ENCODE measurements at places on chromosomes 3 and 15. TPM values are rescaled to one million over a fixed set of nuclear protein-coding genes. Genes with fewer than 3 reads are reported as not detected.

GRCh38 chr3:112640276-112640929, 540 bp downstream of the CCDC80 start:
- DNase-seq: no peak

GRCh38 chr3:57911593-57911992, 96.6 kb upstream of the FLNB start:
- DNase-seq: no peak

DNA sequence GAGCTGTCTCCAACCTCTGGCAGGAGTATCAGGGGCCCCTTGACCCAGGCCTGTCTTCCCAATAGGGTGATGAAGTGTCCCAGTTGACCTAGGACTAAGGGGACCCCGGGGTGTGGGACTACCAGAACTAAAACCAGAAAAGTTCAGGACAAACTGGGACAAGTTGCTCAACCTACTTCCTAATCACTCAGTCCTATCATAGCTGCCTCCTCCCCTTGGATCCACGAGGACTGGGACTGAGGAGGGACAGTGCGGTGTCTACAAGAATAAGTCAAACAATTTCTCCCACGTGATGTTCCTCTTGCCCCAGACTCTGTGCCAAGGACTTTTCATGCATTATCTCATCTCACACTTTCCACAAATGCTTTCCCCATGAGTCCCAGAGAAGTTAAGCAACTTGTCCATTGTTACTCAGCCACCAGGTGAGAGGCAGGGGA, 49.4 kb upstream of the SLCO2A1 start:
- no peak for DNase-seq

GRCh38 chr15:58889363-58889762, 44.1 kb downstream of the SLTM start:
- no peak for DNase-seq

GRCh38 chr15:23503576-23503975, 56.5 kb upstream of the GOLGA6L2 start:
- DNase-seq: peak; percentile 12

- no peak for DNase-seq
These were observed 53.9 kb downstream of the TMOD3 start for GRCh38 chr15:51883271-51883837.

- no peak for DNase-seq
These were observed 6.0 kb downstream of the GHRL start for GRCh38 chr3:10286596-10287295.

- no peak for DNase-seq
These were observed 25.4 kb downstream of the COMMD2 start for GRCh38 chr3:149726716-149727407.

The ADAMTS9 gene
- polyA plus RNA-seq: 8.0 TPM

The KLF15 gene
- polyA plus RNA-seq: 7.6 TPM

The HIGD2B gene
- 0.02 TPM for polyA plus RNA-seq

The IVD gene
- polyA plus RNA-seq: 28.3 TPM

The CCR3 gene
- polyA plus RNA-seq: 0.27 TPM

Measured in thymus (tissue), 14 donors.